Stimulated activated naive CD4-positive, alpha-beta T cell treated with Interleukin-2 at 50 U/mL for 16 hours (primary cell): ENCODE measurements at places on chromosomes 3 and 15.

- no peak for DNase-seq
Observed at GRCh38 chr3:13233487-13234485, 160.6 kb upstream of the IQSEC1 start.

DNA sequence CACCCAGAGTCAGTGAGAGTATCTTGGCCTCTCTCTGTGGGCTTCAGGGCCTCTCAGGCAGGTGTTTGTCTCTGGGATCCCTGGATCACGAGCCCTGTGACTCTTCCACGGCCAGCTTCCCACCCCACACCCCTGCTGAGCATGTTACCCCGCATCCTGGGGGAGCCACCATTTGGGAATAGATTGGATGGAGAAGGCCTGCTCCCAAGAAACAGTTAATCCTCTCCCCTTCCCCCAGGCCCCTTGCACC lies 15.5 kb upstream of the SRP14 start:
- no peak for DNase-seq

DNA sequence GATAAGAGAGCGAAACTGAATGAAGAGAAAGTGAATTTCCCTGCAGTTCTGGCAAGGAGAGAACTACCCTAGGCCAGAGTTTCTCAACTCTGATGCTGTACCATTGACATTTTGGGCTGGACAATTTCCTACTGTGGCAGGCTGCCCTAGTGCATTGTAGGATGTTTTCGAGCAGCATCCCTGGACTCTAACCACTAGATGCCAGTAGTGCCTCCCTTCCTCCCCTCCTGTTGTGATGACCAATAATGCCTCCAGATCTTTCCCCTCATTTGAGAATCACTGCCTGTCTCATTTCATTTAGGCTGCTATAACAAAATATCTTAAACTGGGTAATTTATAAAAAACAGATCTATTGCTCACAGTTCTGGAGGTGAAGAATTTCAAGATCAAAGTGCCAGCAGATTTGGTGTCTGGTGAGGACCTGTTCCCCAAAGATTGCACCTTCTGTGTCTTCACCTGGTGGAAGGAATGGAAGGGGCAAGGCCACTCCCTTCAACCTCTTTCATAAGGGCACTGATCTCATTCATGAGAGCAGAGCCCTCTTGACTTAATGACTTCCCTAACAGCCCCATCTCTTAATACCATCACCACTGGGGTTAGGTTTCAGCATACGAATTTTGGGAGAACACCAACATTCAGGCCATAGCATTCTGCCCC lies 188.9 kb upstream of the MEIS2 start:
- no peak for DNase-seq

DNA sequence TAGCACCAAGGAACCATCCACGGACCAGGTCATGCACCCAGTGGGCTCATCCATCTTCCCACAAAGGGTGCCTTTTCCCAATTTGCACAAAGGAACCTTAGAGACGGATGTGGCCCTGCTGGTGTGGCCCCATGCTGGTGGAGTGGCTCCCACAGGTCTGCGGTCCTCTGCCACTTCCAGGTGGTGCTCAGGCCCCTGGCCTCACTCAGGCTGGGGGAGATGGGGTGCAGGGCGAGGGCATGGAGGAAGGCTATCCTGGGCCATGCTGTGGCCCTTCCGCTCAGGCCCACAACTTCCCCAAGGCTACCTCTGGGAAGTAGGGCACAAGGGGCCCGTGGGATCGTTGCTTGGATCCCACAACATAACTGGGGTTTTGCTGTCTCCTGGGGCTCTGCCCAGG lies 5.2 kb upstream of the SYNM start:
- DNase-seq, result no peak

DNA sequence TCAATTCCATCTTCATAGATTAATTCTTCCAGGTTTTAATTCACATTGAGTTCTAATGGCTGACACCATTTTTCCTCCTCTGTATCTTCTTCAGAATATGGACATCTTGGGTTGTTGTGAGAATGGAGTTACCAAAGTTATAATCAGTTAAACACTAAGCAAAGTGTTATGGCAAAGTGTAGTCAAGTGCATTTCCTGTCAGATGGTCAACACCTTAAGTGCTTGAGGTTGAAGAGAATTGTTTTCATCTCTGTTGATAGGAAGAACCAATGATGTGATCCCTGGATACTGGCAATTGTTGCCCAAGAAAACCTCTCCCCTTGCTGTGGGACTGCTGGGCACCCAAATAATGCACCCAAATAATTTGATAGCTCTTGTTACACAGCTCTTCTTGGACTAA lies 102.6 kb upstream of the SATB1 start:
- no peak for DNase-seq

GRCh38 chr15:61186905-61187741 lies 42.0 kb downstream of the RORA start:
- DNase-seq, result no peak

- DNase-seq, result no peak
Observed at GRCh38 chr3:19994796-19995195, 17.3 kb downstream of the PP2D1 start.

GRCh38 chr3:41881233-41881821 lies 80.6 kb downstream of the ULK4 start:
- no peak for DNase-seq

- no peak for DNase-seq
Observed at GRCh38 chr15:39598958-39599845, 18.3 kb downstream of the THBS1 start.

DNA sequence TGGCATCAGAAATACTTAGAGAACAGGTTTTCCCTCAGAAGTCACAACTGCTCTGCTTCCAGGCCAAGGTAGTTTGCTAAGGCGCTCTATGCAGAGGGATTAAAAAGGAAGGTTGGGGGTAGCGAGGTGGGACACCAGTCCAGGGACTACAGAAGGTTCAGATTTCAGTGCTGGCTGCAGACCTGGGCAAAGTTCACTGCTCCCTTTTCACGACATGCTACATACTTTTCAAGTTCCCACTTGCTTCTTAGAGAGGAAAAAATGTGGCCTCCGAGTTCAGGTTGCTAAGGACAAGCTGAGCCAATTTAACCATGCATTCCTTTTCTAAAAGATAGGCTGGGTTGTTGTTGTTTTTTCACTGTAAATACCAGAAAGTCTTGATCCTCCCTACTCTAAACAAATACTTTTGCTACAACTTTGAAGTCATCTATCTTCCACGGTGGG lies 158.6 kb upstream of the NR2F2 start:
- DNase-seq, result no peak

DNA sequence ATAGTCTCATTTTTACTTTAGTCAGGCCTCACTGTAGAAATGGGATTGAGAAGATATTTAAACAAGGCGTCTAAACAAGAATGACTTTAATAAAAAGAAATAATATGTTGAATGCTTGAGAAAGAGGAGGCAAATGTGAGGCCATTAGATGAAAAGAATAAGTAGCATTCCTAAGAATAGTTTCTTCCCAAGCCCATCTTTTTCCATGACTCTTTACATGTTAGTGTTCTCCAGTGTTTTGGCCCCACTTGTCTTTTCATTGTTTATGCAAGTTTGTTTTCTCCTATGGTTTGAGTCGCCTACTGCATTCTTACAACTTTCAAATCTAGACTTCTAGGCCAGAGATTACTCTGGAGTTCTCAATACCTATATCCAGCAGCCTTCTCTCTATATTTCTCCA lies 39.0 kb downstream of the TSC22D2 start:
- DNase-seq, result no peak

DNA sequence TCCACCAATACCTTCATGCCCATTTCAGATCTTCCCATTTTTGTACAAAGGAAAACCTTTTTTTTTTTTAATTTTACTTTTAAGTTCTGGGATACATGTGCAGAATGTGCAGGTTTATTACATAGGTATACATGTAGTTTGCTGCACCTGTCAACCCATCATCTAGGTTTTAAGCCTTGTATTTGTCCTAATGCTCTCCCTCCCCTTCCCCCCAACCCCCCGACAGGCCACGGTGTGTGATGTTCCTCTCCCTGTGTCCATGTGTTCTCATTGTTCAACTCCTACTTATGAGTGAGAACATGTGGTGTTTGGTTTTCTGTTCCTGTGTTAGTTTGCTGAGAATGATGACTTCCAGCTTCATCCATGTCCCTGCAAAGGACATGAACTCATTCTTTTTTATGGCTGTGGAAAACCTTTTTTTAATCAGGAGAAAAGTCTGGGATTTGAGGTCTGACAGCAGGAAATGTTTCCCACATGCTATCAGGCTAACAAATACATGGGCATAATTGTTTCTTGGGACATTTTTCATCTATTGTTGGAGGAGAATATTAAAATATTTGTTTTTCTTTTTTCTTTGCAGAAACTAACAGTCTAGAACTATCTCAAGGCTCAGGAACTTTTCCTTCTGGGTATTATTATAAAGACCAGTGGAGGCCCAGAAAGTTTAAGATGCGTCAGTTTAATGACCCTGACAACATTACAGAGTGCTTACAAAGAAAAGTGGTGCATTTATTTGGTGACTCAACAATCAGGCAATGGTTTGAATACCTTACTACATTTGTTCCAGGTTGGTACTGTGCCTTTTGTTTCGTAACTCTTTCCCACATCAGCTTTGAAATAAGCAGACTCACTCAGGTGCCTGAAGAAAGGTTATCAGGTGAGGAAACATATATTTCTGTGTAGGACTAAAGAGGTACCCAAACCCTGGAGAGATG lies 32.8 kb upstream of the NFKBIZ start:
- no peak for DNase-seq

DNA sequence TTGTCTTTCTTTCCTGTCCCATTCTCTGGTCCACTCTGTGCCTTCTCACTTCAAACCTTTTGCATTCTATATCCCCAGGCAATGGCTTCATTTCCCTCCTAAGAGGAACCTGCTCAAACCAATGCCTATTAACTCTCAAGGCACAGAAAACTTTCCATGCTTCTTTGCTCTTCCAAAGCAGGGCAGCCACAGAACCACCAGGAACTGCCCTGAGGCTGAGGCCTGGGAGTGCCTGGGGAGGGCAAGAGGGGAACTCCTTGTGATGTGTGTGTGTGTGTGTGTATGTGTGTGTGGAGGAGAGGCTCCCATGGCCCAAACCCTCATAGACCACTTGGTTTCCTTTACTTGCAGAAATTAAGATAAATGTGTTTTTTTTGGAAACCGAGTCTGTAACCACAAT lies 14.1 kb upstream of the PGPEP1L start:
- no peak for DNase-seq

- DNase-seq, result no peak
Observed at GRCh38 chr3:38353151-38353550, 6.6 kb downstream of the XYLB start.

- DNase-seq, result no peak
Observed at GRCh38 chr3:1600206-1600605, 498.5 kb upstream of the CNTN4 start.

GRCh38 chr3:71486831-71487230 lies 96.7 kb downstream of the FOXP1 start:
- no peak for DNase-seq

- no peak for DNase-seq
Observed at GRCh38 chr15:68620721-68621527, 42.1 kb downstream of the CORO2B start.

- no peak for DNase-seq
Observed at GRCh38 chr3:156751461-156752025, 74.6 kb upstream of the LEKR1 start.

DNA sequence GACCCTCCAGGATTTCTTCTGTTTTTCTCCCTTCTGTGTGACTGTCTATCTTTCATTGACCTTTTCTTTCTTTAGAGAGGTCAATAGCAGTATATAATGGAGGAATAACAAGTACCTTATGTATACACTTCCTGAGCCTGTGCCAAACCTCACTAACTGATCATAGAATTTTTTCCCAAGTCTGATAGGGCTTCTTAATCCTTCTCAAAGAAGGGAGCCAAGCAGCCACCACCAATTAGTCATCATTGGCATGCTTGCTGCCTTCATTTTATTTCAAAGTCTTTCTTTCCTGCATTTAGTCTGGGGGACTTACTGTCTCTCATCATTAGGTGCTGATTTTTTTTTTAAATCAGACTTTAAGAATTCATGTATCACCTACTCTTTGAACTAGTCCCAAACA lies 327.0 kb downstream of the FEZF2 start:
- no peak for DNase-seq

DNA sequence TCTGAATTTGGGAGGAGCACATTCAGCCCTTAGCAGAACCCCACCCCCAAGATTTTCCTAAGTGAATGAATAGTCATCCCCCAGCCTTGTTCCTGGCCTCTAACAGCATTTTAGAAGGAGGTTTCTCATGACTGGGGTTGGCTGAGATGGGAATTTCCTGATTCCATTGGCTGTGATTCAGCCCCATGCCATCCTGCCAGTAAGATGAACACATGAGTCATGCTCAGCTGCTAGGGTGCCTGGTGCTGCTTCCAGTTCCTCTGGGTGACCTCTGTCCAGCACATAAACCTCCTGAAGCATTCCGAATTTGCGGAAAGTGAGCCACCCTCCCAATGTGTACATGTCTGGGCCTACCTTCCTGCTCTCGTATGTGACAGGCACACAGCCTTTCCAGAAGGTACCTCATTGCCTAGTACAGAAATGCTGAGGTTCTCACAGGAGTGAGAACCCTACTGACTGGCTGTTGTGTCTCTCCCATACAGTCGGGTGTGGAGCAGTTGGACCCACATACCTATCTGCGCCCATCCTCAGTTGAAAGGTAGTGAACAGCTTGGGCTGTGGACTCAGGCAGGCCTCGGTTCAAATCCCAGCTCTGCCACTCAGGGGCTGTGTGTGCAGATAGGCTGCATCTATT lies 91.7 kb downstream of the APBA2 start:
- no peak for DNase-seq

DNA sequence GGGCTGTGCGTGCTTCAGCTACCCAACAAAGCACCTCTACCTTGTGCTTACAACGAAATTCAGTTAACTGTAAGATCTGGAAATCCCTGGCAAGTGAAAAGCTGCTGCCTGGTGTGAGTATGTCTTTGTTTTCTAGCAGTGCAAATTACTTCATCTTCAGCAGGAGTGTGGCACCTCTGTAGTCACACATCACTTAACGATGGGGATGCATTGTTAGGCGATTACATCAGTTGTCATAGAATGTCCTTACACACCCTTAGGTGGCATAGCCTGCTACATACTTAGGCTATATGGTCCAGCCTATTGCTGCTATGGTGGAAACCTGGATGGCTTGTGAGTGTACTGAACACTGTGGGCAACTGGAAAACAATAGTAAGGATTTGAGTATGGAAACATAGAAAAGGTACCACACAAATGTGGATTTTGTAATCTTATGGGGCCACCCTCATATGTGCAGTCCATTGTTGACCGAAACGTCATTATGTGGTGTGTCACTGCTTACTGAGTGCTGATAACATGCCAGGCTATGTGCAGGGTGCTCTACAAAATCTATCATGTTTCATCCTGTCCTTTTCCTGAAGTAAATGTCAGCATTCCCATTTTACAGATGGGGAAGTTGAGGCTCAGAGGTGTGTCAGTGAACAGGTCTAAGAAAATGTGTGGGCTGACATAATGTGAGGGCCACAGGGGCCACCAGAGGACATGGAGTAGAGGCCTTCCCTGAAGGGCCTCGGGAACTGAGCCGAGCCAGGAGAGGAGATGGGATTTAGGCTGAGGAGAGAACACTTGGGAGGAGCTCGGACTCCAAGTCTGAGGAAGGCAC lies 173.5 kb downstream of the VGLL4 start:
- DNase-seq, result no peak

GRCh38 chr3:11385326-11385725 lies 113.1 kb downstream of the ATG7 start:
- no peak for DNase-seq

- no peak for DNase-seq
Observed at GRCh38 chr3:5221701-5222100, 34.2 kb downstream of the EDEM1 start.

- DNase-seq, result peak; percentile 36
Observed at GRCh38 chr3:44913868-44914468, 39.6 kb downstream of the TGM4 start.

- no peak for DNase-seq
Observed at GRCh38 chr3:158991146-158991705, 189.4 kb downstream of the MFSD1 start.
